ENCODE measurements at places on chromosomes 1 and 21. TPM values are rescaled to one million over a fixed set of nuclear protein-coding genes. Genes with fewer than 3 reads are reported as not detected.
A peak's percentile ranks its signal among the peaks of the same experiment; 100 is the strongest.

DNA sequence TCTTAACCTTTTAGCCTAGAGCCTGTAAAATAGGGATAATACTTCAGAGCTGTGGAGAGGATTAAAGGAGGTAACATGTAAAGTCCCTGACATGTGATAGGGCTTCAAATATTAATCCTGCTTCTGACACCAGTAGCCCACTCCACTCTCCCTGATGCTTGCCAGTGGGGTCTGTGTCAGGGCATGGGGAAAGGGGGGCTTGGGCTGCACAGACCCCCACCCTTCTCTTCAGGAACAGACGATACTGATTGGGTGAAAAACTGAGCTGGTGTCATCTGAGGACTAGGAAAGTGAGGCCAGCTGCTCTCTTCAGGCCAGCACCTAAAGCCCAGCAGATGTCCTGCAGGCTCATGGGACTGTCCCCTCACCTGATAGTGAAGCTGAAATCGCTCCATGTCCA is 27.0 kb upstream of the MEF2D start:
- DNase-seq = no peak

- no peak for DNase-seq
Measured at GRCh38 chr1:19377812-19378718, 65.9 kb downstream of the SLC66A1 start.

- no peak for DNase-seq
Measured at GRCh38 chr1:177592624-177593023, 377.2 kb downstream of the SEC16B start.

GRCh38 chr1:25808481-25809244 is 8.7 kb downstream of the SELENON start:
- DNase-seq = no peak

DNA sequence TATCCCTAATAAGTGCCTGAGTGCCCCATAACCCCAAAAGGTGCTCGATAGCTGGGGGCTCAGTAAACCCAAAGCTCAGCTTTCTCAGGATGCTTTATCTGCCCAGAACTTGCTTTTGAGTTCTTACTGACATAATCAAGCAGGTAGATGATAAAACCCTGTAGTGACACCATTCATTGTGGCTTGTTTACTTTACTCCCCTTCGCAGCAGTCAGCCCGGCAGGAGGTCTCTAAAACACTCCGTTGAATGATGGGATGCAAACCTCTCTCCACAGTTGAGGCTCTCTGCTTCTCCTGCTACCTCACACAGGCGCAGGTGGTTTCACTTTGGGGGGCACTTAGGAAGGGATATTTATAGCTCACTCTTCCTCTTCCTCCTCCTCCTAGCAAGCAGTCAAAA is 349.4 kb downstream of the HLX start:
- DNase-seq = no peak

DNA sequence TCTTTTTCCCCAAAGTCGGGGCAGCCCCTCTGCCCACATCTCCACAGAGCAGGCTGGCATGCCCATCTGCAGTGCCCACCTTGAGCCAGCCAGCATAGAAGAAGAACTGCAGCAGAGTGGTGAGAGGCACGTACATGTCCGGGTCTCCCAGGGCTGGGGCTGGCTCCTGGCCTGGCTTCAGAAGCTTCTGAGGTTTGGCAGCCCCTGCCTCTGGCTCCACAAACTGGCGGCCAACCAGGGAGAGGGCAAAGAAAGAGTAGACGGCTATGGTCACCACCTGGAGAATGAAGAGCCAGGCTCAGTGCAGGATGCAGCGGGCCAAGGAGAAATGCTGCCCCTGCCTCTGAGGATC is 3.0 kb downstream of the BEST4 start:
- DNase-seq = no peak

GRCh38 chr1:245576323-245576722 is 421.5 kb downstream of the KIF26B start:
- no peak for DNase-seq

DNA sequence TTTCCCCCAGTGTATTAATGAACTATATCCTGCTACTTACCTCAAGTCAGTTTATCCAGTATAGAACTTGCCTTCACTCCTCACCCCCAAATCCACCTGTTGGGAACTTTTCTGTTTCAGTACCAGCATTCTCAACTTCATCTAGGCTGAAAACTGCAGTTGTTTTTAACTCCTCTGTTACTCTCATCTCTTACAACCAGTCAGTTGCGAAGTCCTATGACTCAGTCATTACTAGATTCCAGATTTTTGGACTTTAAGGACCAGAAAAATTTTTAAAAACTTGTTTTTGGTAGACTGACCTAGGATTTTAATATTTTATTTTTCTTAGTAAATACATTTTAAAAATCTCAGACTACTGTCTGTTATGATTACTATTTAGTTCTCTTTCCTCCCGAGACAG is 8.1 kb downstream of the GNAI3 start:
- no peak for DNase-seq

GRCh38 chr1:177411381-177411780 is 240.6 kb downstream of the BRINP2 start:
- DNase-seq = no peak

- no peak for DNase-seq
Measured at GRCh38 chr21:36535618-36536241, 55.8 kb upstream of the CLDN14 start.

DNA sequence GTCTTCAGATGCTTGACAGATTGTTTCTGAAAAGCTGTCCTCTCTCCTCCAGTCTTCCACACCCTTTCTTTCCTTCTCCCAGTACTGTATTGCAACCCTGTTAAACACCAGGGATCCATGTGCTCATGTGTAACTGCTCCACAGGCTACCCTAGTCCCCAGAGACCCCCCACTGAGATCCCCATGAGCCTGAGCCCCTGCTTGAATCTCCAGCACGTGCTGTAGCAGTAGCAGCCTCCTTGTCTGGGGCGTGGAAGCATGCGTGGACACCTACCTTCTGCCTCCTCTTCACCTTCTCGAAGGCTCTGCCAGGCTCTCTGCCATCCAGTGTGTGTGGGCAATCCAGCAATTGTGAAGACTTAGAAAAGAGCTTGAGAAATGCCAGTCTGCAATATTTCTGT is 25.2 kb downstream of the GPR137B start:
- DNase-seq = no peak

DNA sequence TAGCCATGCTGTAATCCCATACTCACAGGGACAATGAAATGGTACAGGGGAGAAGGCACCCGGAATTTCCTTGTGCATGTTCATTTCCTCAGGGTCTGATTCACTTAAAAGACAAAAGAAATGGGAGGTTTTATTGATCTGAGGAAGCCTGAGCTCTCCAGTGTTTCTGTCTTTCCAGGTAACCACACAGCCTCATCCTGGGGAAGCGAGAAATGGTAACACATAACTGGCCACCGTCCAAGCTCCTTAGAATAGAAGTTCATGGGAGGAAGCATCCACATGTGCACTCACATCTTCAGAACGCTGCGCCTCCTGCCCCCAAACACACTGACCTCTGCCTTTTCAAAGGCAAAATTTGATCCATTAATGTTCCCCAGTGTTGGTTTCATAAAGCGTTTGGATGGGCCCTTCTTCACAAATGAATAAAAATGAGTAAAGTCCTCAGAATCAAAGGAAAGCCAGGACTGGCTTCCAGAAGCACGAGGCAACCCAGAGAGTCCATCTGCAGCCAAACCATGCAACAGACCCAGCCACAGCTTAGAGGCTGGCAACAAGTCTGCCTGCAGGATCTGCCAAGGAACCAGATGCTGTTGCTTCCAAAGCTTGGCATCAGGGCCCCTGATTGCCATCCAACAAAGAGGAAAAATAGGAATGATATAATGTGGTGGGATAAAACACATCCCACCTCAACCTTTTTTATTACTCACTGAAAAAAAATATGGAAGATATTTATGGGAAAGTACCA is 120.3 kb downstream of the ZBTB18 start:
- no peak for DNase-seq

DNA sequence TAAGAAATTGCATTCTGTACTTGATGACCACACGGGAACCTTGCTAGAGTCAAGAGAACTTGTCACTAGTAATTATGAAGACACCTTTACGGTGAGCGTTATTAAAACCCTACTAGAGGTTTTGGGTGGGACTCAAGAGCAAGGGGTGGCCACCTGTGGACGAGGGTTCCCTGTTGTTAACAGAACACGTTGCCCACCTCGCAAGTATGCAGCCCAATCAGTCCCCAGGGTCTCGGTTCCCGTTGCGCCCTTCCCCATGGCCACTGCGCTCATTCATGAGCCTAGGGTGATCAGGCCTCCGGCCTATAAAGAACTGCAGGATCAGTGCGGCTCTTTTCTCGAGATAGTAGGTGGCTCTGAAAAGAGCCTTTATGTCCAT is 30.2 kb upstream of the RNF187 start:
- no peak for DNase-seq

- peak; percentile 33 for DNase-seq
Measured at GRCh38 chr1:215899901-215900300, 332.8 kb downstream of the KCTD3 start.

GRCh38 chr1:221723018-221723847 is 18.7 kb downstream of the DUSP10 start:
- no peak for DNase-seq

Gene UCK2
- 18.8 TPM for total RNA-seq

Gene SLC2A1
- total RNA-seq = 56.5 TPM

Gene PLEKHA6
- total RNA-seq = 3.3 TPM

Gene IFNAR1
- 37.0 TPM for total RNA-seq

Gene SLC30A2
- total RNA-seq = 51.6 TPM

Gene AADACL3
- total RNA-seq = not detected

Gene DPT
- 141 TPM for total RNA-seq

Gene TCHH
- total RNA-seq = 0.11 TPM

Gene LRRC71
- not detected for total RNA-seq

Gene ZNF684
- total RNA-seq = 9.3 TPM

Gene ANKRD34A
- 0.38 TPM for total RNA-seq
